ENCODE measurements at places on chromosomes 12 and 14.

GRCh38 chr14:54625112-54625511, 58.2 kb downstream of the SAMD4A start:
- no peak for DNase-seq

DNA sequence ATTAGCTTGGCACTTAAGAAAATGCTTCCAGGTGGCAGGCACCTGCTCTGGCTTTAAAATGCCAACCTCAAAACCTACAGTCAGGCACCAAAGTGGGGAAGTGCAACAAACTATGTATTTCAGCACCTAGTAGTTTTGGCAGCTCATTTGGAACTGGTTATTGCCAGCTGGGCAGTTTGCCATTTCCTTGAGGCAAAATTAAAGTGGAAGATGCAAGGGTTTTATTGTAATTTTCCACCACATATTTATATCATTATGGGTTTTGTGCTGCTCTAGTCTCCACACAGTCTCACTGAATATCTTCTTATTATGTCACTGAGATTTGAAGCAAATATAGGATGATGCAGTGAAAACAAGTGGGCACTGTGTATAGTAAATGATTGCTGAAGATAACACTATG, 117.0 kb downstream of the PRKD1 start:
- DNase-seq, result no peak

GRCh38 chr12:106428384-106428783, 70.8 kb downstream of the POLR3B start:
- no peak for DNase-seq

GRCh38 chr12:41462312-41462711, 274.2 kb downstream of the PDZRN4 start:
- no peak for DNase-seq

DNA sequence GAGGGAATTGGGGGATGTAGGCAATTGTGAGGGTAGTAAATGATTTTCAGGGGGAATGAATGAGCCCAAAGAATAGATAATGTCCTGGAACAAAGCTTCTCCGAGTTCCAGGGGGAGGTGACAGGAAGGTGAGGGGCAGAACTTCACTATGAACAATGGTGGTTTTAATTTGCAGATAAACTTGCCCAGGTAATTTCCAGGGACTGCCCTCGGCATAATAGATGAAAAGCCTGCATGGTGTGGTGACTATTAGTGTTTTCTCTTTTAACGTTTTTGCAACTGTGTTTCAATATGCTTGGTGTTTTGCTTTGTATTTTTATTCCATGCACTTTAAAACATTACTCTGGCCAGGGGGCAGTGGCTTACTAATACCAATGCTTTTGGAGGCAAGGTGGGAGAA, 325.2 kb upstream of the RGS6 start:
- DNase-seq, result no peak

- no peak for DNase-seq
Observed at GRCh38 chr12:113232089-113232839, 11.0 kb downstream of the TPCN1 start.

- no peak for DNase-seq
Observed at GRCh38 chr14:59632381-59632780, 55.8 kb upstream of the CCDC175 start.

DNA sequence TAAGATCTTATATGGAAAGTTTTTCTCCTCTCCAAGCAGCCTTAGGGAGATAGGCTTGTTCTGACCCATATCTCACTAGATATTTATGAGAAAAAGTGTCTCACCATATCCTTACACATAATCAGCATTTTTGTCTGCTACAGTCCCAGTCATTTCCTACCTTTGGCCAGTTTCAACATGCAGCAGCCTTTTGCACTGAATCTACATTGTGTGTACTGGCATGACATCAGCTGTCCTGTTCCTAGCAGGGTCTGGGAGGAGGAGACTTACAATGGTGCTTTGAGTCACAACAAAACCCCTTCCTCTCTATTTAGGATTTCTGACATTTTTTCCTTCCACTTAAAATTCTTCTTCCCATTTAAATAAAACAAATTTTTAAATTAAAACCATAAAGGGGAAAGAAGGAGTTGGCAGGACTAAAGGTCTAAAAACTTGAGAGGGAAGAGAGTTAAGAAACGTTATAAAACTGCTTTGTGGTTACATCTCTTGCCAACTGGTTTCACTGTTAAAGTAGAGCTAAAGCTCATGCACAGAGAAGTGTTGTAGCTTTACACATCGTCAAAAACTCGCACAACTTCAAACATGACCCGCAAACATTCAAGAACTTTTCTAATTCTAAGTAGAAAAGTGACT, 53.3 kb upstream of the CERS5 start:
- DNase-seq, result peak; percentile 32

GRCh38 chr12:52836042-52836466, 1.9 kb upstream of the KRT79 start:
- peak; percentile 51 for DNase-seq

DNA sequence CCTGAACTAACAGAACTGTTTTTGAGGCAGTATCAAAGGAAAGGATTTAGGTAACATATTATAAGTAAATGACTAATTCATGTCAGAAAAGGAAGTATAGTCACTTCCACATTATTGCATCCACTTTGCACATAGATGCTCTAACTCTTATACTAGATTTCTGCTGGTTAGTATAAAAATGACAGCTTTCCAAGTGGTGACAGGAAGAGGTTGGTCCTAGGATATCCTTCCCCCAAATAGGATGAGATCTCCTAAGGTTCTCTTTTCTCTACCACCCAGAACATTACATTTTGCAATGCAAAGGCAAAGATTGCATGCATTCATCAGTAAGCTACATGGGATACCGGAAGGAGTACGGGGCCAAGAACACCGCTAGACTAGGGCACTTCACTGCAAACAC, 15.2 kb downstream of the DAD1 start:
- no peak for DNase-seq

GRCh38 chr14:82447586-82447985, 913.9 kb upstream of the SEL1L start:
- DNase-seq, result no peak

DNA sequence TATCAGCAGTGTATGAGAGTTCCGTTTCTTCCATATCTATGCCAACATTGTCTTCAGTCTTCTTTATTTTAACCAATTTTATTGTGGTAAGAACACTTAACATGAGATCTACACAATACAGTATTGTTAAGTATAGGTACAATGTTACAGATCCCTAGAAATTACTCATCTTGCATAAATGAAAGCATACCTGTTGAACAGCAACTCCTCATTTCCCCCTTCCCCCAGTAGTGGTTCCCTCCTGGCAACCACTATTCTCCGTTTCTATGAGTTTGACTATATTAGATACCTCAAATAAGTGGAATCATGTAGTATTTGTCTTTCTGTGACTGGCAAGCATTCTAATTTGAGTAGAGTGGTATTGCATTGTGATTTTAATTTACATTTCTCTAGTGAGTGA, 150.5 kb downstream of the CRADD start:
- no peak for DNase-seq

DNA sequence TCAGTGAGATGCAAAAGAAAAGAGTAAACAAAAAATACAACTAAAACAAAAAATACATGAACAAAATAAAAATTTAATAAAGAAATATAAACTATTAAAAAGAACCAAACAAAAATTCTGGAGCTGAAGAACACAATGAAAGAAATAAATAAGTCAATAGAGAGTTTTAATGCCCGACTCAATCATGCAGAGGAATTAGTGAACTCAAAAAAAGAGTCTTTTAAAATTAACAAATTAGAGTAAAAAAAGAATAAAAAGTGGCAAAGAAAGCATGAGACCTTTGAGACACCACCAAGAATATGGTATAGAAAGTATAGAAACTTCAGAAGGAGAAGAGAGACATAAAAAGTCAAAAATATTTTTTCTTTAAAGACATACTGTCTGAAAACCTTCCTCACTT, 2.6 kb upstream of the KLRC1 start:
- DNase-seq, result no peak

Measured in stimulated activated CD4-positive, alpha-beta T cell treated with anti-CD3 and anti-CD28 coated beads, Interleukin-12 subunit alpha, Interleukin-12 subunit beta, amount 100 ng/mL, for 48 hours (primary cell).